Cortex of kidney (tissue), 1 donor: ENCODE measurements at places on chromosomes 11 and 22.

DNA sequence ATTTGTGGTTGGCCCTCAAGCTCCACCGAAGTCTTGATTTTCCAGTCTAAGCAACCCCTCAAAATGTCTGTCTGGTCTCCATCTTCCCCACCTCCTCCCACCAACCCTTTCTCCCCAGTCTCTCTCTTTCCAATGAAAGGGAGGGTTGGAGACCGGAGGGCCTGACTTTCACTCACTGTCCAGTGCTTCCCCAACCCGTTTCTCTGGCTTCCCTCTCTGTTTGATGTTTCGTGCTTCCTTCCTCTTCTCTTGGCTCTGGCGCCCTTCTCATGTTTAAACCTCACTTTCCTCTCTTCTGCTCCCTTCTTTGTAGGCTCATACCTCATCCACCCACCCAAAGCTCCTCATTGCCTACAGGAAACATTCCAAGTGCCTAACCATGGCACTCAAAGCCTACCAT lies 11.1 kb upstream of the VPS37C start:
- no peak for DNase-seq

DNA sequence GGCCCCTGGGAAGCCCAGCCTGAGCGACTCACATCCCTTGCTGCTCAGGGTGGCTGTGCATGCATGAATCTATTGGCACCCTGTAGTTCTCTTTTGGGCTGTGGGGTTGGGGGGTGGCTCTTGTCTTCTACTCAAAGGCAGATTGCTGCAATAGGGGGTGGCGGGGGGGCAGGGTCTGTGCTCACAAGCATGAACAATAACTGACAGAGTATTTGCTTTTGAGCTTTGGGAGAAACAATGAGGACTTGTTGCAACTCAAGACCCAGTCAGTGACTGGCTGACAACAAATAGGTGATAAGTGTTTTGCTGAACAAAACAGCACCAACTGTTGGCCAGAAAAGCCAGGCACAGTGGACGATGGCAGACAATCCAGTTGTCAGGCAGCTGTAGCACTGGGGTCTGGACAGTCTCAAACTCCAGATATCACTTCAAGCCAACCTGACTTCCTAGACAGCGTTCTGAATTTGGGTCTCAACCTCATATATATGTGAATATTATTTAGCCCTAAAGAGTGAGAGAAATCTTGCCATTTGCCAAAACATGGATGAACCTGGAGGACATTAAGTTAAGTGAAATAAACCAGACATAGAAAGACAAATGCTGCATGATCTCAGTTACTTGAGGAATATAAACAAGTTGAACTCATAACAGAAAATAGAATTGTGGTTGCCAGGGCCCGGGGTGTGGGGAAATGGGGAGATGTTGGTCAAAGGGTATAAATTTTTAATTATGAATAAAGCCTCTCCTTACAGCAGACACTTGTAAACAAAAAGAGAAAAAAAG lies 61.7 kb downstream of the ME3 start:
- no peak for DNase-seq

- DNase-seq, result no peak
Observed at GRCh38 chr11:113161711-113162591, 152.4 kb upstream of the TTC12 start.

GRCh38 chr11:64522036-64522435 lies 69.0 kb upstream of the SLC22A12 start:
- DNase-seq, result no peak

- DNase-seq, result no peak
Observed at GRCh38 chr11:47460571-47461235, 11.8 kb upstream of the RAPSN start.

- no peak for DNase-seq
Observed at GRCh38 chr22:22352371-22352999, 107.9 kb downstream of the VPREB1 start.

GRCh38 chr11:41784513-41785335 lies 325.3 kb upstream of the LRRC4C start:
- no peak for DNase-seq

DNA sequence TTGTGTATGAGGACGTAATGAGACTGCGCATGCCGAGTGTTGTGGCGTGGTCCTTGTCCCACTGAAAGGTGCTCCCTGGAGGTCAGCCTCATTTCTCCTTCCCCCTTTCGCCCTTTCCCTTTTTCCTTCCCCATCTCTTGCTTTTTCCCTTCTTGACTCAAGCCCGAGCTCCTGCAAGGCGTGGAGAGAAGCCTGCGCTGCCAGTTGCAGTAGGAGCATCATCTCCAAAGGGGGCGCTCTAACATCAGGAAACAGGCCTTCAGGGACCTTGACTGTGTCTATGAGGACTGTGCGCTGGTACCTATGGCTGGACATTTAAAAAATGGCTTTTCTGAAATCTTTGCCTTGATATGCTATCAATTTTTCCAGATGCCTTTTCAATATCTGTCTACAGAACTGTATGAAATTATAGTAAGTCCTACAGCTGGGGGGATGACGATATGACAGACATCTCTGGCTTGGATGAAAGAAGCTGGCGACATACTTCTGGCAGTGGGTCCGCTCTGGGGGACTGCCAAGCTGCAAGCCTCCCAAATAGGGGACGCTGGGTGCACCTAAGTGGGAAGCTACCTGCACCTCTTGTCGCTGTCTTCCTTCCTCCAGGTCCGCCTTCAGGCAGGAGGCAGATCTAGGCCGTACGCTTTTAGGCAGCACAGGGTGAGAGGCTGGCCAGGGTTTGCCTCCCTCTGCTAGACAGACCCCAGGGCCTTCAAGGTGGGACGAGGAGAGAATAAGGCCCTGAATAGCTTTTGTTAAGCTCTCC lies 96.5 kb downstream of the NXPE2 start:
- DNase-seq, result no peak

DNA sequence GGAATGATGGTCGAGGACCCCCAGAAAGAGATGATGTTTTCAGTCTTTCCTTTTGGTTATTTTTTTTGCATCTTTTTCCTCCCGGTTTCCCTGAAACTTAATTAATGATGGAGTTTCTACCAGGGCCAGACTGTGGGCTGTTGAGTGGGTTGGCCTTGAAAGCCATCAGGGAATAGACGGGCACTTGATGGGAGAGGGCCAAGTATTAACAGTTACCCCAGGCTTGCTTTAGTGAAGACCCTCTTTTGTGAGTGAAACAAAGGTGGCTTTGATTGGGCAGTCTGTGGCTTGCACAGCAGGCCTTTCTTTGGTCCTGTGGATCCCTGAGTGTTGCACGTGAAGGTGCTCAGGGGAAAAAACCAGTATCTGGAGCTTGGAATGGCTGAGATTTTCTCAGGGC lies 56.9 kb downstream of the AMOTL1 start:
- no peak for DNase-seq

GRCh38 chr11:130457623-130458409 lies 9.4 kb downstream of the ADAMTS15 start:
- DNase-seq, result no peak

DNA sequence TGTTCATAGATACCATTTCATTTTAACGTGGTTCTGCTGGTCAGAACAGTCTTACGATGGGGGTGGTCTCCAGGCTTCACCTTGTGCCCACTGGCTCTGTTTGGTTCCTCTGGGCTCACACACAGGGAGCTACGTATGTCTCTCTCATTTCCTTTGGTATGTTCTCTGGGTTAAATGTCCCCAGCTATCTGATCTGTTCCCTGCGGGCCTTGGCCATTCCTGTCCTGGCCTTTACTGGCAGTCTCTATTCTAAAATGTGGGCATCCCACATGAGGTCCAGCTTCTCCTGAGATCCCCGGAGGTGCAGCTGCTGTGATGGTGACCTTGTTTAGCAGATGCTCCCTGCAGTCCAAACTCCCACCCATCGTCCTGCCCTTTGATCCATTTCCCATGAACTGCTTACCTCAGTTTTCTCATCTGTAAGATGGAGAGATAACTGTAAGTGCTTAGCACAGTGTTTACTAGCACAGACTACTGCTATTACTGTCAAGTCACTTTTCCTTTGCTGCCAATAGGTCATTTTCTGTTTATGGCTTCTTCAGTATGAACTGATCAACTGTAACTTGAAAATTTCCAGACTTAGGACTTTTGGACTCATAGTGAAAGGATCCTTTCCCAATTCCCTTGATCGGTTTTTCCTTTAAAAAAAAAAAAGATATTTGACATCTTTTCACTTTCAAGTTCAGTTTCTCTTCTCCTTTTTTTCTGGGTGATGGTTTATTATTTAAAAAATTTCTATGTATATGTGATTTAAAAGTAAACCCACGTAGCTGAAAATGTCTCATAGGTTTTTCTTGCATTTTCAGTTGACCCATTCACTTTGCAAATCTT lies 92.9 kb downstream of the PTPRJ start:
- no peak for DNase-seq

- DNase-seq, result no peak
Observed at GRCh38 chr11:132595711-132596134, 936.6 kb downstream of the OPCML start.
